Stimulated activated CD8-positive, alpha-beta memory T cell treated with anti-CD3 and anti-CD28 coated beads, Interleukin-12 subunit alpha, Interleukin-12 subunit beta, amount 100 ng/mL, for 4 hours (primary cell): ENCODE measurements at places on chromosomes 4 and X.
A peak's percentile ranks its signal among the peaks of the same experiment; 100 is the strongest.

DNA sequence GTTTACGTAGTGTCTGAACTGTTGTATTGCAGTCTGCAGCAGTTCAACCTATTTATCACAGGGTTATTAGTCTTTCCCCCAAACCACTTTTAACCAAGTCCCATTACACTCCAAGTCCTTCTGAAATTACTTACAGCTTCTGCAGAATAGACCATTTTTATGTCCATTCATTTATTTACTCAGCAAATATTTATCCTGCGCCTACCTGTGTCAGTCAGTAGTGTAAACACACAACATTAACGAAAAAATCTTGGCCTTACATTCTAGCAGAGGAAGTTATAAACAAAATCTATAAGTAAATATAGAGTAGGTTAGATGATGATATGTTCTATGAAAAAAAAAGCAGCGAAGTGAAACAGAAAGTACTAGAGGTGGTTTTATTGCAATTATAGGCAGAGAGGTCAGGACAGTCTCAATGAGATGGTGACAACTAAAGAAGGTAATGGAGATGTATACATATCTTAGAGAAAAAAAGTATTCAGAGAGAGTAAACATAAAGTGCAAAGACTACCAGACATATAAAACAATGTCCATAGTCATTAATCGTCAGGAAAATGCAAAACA, 534.7 kb downstream of the KCNIP4 start:
- DNase-seq, result no peak

DNA sequence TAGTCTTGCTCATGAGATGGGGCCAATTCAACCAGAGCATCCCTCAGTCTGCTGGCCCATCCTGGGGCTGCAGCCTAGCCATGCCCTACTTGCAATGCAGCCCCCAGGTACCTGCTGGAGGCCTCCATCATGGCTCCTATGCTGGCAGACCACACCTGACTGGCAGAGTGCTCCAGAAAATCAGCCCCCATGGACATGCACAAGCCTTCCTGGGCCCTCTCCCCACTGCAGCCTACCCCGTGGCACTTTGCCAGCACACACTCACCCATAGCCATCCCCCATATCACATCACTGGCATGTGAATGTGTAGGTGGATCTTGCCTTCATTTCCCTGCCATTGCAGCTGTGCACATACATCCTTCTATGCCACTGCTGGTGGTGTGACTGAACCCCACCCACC, 381.8 kb downstream of the UBE2NL start:
- no peak for DNase-seq

DNA sequence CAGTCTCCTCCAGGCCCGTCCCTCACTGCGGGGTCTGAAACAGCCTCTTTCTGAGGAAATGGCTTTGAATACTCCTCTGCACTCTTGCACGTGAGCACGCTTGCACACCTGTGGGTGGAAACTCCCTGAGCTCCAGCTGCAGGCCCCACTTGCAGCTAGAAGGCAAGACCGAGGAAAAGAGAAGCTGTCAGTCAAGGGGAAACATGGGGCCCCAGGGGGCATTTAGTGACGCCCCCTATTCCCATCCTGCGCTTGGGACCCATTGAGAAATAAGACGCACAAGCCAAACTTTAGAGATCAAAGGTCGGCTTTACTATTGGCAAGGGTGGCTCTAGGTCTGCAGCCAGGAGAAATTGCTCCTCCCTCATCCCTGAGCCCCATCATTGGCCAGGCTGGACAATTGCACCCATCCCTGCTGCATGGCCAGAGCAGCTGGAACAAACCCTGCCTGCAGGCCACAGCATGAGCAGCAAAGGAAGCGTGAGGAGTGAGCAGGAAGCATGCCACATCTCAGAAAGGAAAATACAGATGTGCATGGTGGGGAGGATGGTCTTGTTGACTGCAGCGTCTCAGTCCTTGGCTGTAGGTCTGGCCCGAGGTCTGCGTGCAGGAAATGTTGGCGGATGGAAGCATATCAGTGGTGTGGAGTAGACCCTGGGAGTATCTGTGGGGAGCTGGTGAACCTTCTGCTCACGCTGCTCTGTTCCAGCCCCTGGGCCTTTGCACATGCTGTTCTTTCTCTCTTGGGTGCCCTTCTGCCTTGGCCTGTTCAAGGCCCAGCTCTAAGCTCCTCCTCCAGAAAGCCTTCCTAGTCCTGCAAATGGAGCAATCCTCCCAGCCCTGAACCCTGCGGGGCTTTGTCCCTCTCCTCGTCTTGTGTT, 93.9 kb downstream of the PSAPL1 start:
- no peak for DNase-seq

- DNase-seq, result no peak
These were observed 23.2 kb upstream of the RASL11B start for GRCh38 chr4:52838729-52839586.

GRCh38 chrX:130916636-130917422, 13.8 kb upstream of the ENOX2 start:
- DNase-seq, result no peak

DNA sequence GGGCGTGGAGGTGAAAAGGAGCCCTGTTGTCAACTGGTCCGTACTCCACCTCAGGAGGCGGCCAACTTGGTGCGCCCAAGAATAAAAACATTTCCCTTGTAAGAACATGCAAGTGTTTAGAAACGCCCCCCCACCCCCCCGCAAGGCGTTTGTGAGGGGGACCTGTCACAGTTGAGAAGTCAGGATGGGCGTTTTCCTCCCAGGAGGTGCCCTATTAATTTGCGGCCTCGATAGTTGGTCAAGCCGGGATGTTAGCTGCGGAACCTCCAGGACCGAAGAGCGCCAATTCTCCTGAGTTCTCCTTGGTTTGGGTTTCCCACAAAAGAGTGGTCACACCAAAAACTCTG, 651 bp upstream of the SAP30 start:
- DNase-seq, result no peak

DNA sequence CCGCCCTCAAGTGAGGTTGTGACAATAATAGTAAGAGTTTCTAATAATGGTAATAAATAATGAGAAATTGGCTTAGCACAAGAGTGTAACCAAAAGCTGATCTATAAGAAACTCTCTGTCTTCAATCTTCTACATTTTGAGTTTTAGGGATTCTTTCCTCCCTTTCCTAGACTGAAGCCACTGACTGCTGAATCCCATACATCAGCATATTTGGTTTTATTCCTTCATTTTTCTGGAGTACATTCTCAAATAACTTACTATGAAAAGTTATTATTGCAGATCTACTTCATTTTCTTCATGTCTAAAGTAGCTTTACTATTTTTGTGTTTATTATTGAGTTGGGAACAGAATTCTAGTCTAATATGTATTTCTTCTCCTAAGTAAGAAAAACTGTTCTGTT, 49.9 kb upstream of the ADAD1 start:
- DNase-seq, result no peak

DNA sequence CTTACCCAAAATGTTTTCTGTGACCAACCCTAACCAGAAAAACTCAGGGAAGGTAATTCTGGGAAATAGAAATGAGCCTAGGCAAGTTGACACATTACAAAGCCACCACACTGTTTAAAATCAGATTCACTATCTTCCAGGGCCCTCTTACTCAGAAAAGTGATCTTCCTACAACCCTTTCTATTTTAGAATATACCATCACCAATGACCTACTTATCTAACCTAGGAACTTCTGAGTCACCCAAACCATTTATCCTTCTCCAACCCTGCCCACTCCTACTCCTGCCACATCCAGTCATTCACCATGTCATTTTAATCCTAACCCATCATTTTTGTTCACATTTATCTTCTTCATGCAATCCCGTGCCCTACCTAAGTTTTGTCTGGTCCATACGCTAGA, 89.9 kb downstream of the FTHL17 start:
- no peak for DNase-seq

- no peak for DNase-seq
These were observed 38.5 kb upstream of the TAPT1 start for GRCh38 chr4:16264798-16265197.

GRCh38 chr4:185904381-185904780, 92.4 kb upstream of the SORBS2 start:
- no peak for DNase-seq

- DNase-seq, result no peak
These were observed 15.2 kb downstream of the BLTP1 start for GRCh38 chr4:122167369-122167768.

DNA sequence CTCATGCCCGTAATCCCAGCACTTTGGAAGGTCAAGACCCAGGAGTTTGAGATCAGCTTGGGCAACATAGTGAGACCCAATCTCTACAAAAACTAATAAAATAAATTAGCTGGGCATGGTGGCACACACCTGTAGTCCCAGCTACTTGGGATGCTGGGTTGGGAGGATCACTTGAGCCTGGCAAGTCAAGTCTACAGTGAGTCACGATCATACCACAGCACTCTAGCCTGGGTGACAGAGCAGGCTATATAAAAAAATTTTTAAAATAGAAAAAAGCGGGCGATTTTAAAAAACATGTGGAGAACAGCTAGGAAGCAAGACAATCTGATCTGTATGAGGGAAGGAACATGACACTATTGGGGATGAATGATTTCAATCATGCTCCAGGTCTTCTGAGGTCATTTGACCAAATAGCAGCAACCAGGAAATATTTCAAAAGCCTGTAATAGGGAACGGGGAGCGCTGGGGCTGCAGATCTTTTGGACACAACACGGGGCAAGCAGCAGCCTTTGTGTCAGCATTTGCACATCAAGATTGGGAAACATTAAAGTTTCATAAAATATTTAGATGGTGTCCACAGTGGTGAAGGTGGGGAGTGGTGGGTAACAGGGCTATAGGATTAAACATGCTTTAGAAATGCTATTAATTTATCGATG, 48.3 kb upstream of the GUCY1A1 start:
- no peak for DNase-seq

GRCh38 chr4:109414938-109415337, 18.7 kb upstream of the SEC24B start:
- no peak for DNase-seq

DNA sequence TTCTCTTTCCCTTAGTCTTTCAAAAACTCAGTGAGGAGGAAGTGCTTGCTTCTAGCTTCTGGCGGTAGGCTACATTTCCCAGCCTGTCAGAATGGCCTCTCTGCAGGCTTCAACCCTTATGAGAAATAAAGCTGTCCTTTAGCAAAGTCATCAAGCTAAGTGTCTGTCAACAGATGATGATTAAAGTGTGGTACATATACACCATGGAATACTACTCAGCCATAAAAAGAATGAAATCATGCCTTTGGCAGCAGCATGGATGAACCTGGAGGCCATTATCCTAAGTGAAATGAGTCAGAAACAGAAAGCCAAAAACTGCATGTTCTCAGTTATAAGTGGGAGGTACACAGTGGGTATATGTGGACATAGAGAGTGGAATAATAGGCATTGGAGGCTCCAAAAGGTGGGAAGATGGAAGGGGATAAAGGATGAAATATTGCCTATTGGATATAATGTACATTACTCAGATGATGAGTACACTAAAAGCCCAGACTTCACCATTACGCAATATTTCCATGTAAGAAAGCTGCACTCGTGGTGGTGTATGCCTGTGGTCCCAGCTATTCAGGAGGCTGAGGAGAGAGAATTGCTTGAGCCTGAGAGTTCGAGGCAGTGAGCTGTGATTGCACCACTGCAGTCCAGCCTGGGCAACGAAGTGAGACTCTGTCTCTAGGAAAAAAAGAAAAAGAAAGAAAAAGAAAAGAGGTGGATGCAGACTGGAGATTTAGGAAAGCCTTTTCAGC, 7.9 kb downstream of the TRIM2 start:
- DNase-seq, result no peak

GRCh38 chrX:152821145-152821765, 9.3 kb downstream of the CETN2 start:
- DNase-seq, result no peak

DNA sequence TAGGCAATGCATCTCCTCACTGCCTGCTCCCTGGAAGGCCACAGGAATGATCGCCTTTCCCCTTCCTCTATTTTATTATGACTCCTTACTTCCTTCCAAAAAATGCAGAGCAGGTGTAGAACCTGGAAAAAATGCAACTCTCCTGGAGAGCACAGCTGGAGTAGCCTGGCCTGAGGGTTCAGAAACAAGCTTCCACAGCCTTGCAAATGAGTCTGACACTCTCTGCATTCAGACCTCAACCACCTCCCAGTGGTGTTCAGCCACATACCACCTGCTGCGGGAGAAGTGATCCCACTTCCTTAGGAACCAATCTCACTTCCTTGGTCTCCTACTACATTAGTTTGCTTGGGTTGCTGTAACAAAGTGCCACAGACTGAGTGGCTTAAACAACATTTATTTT, 368.1 kb upstream of the NOCT start:
- DNase-seq, result no peak

DNA sequence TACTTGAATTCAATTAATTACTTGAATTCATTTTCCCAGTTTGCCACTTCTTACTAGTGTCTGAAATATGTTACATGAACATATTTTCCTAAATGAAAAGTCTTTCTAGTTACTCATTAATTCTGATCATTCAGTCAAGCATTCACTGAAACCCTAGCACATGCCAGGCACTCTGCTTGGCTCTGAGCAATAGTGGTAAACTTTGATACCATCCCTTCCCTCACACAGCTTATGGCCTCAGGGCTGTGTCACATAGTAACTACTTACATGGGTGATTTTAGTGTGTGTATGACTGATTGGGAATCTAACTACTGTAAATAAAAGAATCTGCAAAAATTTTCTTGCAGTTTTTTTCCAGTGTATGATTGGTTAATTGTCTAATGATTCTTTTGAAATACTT, 32.7 kb downstream of the METAP1 start:
- no peak for DNase-seq

GRCh38 chr4:189143263-189143952, 797.3 kb upstream of the FRG1 start:
- DNase-seq, result no peak

- DNase-seq, result no peak
These were observed 60.9 kb downstream of the RTL9 start for GRCh38 chrX:110419512-110419911.

- DNase-seq, result no peak
These were observed 95.6 kb downstream of the TMA16 start for GRCh38 chr4:163590103-163590502.

DNA sequence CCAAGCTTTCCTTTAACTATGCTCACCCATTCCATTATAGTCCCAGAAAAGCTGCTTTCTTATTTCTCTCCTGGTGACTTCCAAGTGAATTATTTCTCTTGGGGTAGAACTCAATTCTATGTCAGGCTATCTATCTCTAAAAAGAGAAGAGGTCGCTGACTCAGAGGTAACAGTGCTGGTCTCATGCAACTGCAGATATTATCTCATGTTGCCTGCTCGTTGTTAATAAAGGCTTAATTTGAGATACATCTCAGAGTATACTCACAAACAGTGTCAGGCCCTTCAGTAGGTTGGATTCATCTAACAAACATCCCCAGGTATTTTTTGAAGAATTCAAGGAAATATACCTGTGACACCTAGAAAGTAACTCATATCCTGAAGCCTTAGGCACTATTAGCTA, 2.7 kb downstream of the TMEM154 start:
- no peak for DNase-seq

- DNase-seq, result peak; percentile 25
These were observed 390.3 kb downstream of the SH2D1A start for GRCh38 chrX:124736553-124737270.

GRCh38 chr4:23782778-23783437, 106.9 kb downstream of the PPARGC1A start:
- no peak for DNase-seq

DNA sequence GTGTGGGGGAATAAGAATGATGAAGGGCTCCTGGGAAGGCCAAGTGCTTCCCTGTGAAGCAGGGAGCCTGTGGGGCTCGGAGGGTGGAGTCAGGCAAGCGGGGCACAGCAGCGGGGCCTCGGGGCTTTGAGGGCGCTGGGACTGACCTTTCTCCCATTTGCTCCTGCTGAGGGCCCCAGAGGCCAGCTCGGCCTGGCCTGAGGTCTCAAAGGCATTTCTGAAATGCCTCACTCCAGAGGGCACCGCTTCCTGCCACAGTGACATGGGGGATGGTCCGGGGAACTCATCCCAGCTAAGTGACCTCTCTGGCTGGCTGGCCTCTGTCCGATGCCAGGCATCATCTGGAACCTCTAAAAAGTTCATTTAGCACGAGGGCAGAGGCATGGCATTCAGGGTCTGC, 98.8 kb upstream of the STX18 start:
- DNase-seq, result no peak
